Activated naive CD8-positive, alpha-beta T cell treated with anti-CD3 and anti-CD28 coated beads, Interleukin-2, amount 50 U/mL, for 16 hours (primary cell): ENCODE measurements at places on chromosomes 16 and 17.

DNA sequence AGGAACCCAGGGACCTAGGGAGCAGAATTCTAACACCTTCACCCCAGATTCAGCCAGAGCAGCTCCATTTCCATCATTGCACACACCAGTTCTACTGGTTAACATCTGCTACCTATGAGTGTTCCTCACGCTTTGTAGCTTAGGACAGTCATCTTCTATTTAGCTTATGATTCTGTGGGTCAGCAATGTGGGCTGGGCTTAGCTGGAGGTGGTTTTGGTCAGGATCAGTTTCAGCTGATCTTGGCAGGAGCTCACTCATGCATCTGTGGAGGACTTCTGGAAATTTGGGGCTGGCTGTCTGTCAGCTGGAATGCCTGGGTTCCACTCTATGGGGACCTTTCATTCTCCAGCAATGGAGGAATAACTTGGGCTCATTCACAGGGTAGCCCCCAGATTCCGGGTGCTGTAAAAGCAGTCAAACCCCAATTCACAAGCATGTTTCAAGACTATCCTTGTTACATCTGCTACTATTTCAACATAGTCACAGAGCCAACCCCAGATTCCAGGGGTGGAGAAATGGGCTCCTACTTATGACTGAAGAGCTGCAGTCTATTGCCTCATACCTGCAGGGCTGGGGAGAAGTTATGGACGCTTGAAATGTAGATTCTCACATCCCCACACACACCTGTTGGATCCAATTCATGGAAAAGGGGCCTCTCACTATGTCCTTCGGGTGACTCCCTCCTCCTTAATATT, 3.4 kb upstream of the HP start:
- no peak for DNase-seq

GRCh38 chr17:46765453-46765852, 53.0 kb downstream of the WNT3 start:
- DNase-seq: no peak

- DNase-seq: no peak
Measured at GRCh38 chr17:63714550-63715277, 14.8 kb upstream of the LIMD2 start.

DNA sequence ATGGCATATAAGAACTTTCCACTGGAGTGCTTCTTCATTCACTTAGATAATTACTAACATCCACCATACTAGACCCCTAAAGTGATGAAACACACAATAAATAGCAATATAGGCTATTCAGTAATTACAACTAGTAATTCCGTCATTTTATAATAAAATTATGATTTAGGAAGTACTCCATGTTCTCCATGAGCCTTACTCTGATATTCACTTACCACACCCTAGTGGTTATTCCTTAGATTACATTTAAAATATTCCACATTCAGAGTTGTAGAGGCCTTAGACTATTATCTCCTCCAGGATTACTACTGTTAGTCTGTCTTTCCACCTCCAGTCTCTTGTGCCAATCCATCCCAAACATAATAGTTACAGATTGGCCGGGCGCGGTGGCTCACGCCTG, 62.4 kb downstream of the STH start:
- no peak for DNase-seq

- no peak for DNase-seq
Measured at GRCh38 chr16:12798846-12799245, 4.8 kb downstream of the CPPED1 start.

DNA sequence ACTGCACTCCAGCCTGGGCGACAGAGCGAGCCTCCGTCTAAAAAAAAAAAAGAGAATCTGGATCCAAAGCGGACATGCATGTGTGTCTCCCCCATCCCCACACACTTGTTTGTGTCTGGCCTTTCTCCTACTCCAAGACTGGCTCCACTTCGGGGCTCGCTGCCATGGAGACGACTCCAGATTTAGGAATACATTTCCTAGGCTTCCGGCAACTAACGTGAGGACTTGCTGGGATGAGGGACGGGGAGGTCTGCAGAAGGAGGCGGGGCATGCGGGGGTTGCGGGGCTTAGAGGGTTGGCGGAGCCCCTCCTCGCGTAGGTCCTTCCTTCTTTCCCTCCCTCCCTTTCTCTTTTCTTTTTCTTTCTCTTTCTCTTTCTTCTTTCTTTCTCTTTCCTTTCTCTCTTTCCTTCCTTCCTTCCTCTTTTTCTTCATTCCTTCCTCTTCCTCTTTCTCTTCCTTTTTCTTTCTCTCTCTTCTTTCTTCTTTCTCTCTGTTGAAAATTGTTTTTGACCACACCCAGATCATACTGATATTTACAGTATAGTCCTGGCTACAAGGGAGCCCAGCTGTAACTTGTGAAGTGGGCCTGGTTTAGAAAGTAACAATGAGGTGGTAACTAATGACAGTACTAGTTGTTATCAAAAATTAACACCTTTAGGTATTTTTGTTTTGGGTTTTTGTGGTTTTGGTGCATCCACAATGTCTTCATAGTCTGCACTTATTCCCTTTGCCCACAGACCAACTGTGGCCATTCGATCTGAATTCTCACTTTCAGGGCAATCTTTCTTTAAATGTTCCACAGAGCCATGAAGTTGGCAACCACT, 25.2 kb downstream of the MIS12 start:
- no peak for DNase-seq

DNA sequence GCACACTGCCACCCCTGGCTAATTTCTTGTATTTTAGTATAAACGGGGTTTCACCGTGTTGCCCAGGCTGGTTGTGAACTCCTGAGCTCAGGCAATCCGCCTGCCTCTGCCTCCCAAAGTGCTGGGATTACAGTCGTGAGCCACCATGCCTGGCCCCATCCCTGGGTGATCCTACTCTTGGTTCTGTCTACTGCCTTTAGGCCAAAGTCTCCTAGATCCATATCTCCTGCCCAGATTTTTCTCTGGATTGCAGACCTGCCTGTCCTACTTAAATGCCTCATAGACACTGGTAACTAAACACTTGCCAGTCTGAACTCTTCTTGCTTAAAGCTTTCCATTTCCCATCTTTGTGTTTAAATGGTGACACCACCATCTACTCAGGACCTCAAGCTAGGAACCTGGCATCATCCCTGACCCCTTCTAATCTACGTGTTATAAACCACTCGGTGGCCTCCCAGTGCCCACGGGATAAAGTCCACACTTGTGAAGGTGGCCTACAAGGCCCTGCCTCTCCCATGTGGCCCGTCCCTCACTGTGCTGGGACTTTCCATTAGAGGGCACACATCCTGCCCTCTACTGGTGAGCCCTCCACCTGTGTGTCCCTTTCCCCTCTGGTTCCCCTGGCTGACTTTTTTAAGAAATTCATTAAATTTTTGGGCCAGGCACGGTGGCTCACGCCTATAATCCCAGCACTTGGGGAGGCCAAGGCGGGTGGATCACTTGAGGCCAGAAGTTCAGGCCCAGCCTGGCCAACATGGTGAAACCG, 51.1 kb downstream of the USP43 start:
- DNase-seq: no peak

GRCh38 chr17:52536489-52536888, 378.0 kb upstream of the CA10 start:
- no peak for DNase-seq

DNA sequence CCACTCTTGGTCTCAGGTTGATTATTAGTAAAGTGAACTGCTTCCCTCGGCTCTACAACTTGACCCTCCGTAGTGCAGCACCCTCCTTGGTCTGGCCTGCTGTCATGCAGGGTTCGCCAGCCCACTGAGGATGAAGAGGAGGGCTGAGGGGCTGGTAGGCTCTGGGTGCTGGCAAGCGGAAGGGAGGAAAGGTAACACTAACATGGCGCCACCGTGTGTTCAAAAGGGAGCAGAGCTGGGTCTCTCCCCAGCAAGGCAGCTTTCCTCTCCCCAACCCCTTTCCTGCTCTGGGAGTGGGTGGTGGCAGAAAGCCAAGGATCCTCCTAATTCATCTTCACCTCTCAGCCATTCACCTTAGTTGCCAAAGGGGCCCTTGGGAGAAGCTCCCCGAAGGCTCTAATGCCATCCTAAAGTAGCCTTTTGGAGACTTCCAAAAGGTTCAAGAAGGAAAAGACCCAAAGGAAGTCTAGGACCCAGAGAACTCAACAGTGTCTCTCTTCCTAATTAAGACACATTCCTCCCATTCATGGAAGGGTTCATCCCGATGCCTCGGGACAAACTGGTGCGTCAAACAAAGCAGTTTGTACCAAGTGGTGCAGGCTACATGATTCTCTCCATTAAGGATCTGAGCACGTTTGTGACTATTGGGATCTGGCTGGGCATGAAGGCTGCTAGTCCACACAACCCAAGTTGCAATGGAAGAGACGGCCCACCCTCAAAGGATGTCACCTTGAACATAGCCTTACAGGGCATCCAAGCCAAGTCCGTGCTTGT, 90.8 kb upstream of the TOB1 start:
- peak; percentile 34 for DNase-seq

GRCh38 chr16:25124503-25124902, 13.0 kb downstream of the LCMT1 start:
- DNase-seq: no peak

GRCh38 chr17:71313866-71314265, 807.0 kb upstream of the SOX9 start:
- no peak for DNase-seq

DNA sequence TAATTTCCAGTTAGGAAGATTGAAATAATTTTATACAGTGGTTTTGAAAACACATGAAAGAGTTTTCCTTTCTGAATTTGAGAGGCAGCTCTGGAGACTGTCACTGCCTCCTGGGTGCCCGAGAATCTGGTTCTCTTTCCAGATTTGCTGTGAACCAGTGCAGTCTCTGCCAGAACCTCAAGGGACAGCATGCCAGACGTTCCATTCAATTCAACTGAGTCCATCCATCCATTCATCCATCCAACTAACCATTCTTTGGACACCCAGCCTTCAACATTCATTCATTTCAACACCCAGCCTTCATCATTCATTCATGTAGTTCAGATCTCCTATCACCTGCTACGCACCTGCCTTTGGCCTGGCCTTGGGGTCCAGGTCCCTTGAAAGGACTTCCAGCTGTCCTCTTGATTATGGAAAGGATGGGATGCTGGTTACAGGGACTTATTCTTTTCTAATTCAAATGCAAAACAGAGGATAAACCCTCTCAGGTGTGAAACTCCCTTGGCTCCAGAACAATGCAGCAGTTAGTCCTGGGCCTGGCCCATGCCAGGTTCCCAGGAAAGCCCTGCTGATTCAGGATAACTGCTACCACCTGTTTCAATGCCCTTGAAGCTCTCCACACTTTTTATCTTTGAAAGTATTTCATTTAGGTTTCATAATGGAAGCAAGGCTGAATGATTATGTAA, 68.7 kb downstream of the WSCD1 start:
- DNase-seq: no peak

DNA sequence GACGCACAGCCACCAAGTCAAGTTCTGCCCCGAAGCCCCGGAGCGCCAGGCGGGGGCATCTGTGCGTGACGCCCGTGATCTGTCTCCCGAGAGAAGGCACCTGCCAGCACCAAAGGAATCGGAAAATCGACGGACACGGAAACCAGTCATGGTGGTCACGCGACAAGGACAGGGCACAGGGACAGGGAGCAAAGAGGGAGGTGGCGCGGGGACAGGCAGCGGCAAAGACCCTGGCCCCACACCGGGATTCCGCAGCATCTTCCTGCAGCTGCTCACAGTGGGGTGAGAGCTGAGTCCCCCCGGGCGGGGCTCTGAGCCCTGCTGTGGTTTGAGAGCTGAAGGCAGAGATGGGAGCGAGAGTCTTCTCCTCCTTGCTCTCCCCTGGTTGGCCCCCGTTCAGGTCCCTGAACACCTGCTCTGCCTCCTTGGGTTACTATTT, 56.4 kb downstream of the ABR start:
- DNase-seq: no peak

GRCh38 chr17:63365366-63366240, 80.5 kb downstream of the CYB561 start:
- no peak for DNase-seq

GRCh38 chr16:68487203-68487514, 38.9 kb upstream of the SMPD3 start:
- no peak for DNase-seq

- DNase-seq: no peak
Measured at GRCh38 chr17:82892899-82893565, 53.2 kb upstream of the ZNF750 start.

DNA sequence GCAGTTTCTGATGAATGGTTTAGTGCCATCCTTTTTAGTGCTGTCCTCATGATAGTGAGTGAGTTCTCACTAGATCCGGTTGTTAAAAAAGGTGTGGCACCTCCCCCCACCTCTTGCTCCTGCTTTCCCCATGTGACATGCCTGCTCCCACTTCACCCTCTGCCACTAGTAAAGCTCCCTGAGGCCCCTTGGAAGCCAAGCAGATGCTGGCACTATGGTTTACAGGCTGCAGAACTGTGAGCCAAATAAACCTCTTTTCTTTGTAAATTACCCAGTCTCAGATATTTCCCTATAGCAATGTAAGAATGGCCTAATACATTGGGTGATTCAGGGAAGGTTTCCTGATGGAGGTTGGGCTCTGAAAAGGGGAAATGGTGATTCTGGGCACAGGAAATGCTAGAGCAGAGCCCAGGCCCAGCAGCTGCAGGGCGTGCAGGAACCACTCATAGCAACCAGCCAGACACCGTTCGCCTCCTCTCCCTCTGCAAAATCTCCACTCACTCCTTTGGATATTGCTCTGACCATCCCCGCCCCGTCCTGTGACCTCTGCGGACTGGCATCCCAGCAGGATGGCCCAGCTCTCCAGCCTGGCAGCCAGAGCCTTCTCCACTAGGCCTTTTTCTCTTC, 2.6 kb upstream of the ADORA2B start:
- no peak for DNase-seq

GRCh38 chr17:2084036-2084765, 29.3 kb downstream of the HIC1 start:
- no peak for DNase-seq

GRCh38 chr17:66543526-66543925, 241.1 kb downstream of the PRKCA start:
- DNase-seq: no peak

DNA sequence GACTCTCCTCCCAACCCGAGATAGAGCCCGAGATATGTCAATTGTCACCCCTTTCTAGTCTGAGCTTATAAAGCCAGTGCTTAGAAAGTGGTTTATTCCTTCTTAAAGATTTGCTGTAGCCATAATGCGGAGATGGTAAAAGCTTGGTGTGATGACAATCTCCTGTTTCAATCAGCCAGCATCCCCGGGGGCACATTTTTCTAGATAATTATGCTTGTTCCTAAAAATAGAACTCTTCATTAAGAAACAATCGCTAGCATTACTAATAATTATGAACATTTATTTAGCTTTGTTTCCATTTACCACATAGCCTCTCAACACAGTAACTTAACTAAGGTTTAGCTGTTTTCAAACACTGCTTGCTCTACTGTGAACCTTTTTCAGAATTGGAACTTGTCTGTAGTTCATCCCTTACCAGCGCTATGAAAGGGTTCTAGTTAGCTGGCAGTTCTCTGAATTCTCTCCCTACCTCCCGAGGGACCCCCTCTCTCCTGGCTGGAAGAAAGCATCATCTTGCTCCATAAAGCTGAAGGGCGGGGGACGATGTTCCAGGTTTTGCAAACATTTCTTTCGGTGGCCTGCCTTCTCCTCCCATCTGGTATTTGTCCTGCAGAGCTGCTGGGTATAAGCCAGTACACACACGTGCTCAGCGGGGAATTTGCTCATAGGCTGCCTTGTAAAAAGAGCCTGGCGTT, 922 bp upstream of the MRPL58 start:
- DNase-seq: no peak

- DNase-seq: no peak
Measured at GRCh38 chr17:1730326-1731193, 6.1 kb downstream of the WDR81 start.
